ENCODE measurements at places on chromosomes 12 and 14.

GRCh38 chr14:100807979-100808734 lies 17.8 kb upstream of the MEG3 start:
- DNase-seq: no peak

DNA sequence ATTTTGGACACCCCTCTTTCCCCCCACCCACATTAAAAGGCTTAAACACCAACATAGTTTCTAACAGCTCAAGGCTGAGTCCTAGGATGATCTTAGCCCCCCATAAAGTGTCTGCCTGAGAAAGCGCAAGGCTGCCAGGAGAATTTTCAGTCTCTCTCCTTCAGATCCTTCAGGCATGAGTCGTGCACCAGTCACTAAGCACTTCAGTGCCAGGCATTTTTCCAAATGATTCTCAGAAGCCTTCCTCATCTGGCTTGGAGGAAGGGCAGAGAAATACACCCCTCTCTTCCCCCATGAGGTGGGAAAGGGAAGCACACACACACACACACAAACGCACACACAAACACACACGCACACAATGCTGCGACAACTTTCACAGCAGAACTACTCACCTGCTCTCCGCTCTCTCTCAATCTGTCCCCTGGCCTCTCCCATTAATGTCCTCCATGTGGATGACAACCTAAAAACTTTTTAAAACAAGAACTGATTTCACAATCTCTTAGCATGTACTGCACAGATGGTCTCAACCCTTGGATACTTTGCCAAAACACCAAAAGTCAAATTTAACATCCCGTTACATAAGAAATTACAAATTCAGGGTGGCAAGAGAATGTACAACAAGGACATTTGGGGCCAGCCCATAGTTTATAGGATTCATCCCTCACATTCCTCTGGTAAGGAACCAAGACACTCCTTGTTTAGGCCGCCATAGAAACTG lies 49.8 kb downstream of the CKAP4 start:
- peak; percentile 43 for DNase-seq

DNA sequence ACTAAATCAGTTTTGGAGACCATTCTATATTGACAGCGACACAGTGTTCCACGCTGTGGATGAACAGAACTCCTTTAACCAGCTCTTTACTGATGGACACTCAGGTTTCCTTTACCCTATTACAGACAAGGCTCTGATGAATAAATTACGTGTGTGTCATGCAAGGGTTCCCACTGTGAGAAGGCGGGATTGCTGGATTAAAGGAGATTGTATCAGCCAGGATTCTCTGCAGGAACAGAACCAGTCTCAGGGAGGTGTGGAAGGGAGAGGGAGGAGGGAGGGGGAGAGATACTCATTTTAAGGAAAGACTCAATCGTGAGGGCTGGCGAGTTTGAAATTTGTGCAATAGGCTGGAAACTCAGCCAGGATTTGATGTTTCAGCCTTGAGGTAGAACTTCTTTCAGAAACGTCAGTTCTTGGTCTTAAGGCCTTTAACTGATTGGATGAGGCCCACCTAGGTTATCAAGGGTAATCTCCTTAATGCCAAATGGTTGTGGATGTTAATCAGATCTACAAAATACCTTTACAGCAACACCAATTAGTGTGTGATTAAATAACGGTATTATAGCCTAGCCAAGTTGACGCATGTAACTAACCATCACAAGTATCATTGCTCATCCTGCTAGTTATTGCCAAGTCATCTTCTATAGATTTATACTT lies 104.0 kb downstream of the GCH1 start:
- DNase-seq: no peak

DNA sequence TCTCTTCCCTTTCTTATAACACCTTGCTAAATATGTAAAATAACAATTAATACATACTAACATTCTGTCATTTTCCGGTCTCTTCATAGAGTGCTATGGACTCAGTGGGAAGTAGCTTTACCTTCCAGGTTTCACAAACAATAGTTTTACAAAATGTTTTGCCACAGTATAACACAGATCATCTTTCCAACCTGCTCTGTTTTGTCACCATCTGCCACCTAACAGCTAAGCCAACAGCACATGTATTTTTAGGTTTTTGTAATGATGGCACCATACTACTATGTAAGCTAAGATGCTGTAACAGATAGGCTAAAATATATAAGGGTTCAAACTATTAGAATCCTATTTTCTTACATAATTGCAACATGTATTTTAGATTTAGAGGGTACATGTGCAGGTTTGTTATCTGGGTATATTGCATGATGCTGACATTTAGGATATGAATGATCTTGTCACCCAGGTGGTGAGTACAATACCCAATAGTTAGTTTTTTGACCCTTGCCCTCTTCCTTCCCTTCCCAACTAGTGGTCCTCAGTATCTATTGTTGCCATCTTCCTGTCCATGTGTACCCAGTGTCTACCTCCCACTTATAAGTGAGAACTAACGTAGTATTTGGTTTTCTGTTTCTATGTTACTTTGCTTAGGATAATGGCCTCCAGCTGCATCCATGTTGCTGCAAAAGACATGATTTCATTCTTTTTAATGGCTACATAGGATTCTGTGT lies 8.7 kb downstream of the RHOJ start:
- DNase-seq: no peak

DNA sequence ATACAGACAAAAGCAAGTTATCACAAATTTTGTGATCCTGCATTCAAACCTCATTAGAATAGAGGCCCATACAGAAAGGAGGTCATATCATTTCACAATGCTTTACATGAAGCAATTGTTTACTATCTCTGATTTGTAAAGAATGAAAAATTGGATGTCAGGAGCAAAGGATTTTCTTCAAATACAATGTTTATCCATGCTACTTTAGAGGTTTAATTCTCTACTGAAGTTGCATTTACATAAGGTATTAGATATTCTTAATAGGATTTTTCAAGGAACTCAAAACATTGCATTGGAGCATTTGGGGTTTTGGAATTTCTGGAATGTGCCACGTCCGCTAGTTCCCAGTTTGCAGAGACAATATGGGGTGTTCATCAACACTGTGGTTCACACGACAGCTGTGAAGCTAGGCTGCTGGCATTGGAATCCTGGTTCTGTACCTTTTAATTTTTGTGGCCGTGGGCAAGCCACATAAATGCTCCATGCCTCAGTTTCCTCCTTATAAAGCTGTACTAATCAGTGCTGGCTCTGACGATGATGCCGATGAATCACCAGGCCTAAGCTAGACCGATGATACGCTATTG lies 174.8 kb downstream of the APAF1 start:
- no peak for DNase-seq

DNA sequence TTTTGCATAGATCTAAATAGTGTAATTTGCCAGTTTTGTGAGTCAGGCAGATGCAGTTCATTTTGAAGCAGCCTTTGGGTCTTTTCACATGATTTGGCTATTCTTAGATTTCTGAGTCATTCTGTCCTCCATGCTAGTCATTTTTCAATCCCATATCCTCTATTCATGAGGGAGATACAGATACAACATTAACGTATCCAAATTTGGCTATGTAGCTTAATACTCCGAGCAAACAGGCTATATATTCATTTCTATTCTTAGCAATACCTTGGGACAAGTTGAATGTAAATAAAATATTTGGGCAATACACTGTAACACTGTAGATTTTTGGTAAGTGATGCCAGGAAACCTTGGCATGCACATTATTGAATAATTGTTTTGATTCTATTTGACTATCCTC lies 270.7 kb upstream of the PDE3A start:
- no peak for DNase-seq

GRCh38 chr14:36975834-36976233 lies 196.6 kb downstream of the SLC25A21 start:
- no peak for DNase-seq

DNA sequence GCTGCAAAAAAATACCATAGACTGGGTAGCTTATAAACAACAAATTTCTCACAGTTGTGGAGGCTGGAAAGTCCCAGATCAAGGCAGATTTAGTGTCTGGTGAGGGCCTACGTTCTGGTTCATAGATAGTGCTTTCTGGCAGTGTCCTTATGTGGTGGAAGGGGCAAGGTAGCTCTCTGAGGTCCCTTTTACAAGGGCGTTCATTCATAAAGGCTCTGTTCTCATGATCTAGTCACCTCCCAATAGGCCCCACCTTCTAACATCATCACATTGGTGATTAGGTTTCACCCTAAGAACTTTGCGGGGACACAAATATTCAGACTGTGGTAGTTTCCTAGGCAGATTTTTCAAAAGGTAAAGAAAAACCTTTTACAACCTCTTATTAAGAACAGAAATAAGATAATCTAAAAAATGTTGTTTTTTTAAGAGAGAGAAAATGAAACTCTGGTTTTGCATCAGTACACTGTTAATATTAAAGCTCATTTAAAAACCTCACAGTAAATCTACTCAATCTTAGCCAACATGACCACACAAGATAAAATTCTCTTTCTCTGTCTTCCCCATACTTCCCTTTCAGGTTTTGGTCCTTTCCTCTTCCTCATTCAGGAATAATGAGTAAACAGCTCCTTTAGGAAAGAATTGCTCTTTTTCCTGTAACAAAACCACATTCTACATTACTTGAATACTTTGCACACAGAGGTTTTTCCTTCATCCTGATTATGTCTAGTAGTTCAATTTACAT lies 117.5 kb downstream of the UNC79 start:
- DNase-seq: no peak

GRCh38 chr12:63066136-63066535 lies 84.9 kb downstream of the AVPR1A start:
- no peak for DNase-seq

- DNase-seq: no peak
These were observed 362.6 kb downstream of the TMEM121 start for GRCh38 chr14:105888784-105889665.

DNA sequence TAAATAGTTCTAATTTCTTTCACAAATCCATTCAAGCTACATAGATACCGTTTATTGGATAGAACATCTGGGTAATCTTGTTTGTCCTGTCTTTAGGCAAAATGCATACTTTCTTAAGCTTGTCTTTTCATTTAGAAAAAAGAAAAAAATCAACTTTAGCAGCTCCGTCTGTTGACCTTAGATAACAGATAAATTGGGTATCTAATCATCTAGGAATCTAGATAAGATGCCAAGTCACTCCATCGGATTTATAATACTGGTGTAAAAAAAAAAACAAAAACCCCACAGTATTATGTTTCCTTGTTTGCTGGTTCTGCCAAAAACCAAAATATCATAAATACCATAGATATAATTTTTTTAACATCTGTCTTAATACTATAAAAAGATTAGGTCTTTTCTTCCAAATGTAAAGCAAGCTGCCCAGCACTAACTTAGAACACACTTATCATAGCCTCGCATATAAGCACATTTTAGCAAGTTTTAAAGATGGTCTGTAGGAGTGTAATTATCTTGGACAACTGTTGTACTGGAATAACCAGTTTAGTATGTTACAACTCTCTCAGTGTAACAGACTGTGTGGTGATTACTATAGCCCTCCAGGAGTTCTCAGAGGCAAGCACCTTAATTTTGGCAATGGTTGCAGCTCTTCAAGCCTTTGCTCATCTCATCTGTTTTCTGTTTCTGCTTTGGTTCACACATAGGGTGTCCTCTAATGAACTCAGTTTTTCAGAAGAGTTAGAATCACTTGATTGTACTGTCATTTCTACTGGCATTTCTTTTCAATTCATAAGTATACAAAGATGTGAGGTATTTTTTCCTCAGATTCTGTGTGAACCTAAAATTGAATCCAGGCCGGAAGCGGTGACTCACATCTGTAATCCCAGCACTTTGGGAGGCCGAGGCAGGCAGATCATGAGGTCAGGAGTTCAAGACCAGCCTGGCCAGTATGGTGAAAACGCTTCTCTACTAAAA lies 83.1 kb downstream of the ANO6 start:
- DNase-seq: peak; percentile 39

DNA sequence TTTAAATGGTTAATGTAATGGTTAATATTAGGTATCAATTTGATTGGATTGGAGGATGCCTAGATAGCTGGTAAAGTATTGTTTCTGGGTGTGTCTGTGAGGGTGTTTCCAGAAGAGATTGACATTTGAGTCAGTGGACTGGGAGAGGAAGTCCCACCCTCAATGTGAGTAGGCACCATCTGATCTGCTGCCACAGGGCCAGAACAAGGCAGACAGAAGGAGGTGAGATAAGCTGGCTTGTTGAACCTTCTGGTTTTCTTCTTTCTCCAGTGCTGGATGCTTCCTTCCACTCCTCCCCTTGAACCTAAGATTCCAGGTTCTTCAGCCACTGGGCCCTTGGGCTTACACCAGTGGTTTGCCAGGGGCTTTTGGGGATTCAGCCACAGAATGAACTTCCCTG lies 756.5 kb upstream of the LRFN5 start:
- no peak for DNase-seq

DNA sequence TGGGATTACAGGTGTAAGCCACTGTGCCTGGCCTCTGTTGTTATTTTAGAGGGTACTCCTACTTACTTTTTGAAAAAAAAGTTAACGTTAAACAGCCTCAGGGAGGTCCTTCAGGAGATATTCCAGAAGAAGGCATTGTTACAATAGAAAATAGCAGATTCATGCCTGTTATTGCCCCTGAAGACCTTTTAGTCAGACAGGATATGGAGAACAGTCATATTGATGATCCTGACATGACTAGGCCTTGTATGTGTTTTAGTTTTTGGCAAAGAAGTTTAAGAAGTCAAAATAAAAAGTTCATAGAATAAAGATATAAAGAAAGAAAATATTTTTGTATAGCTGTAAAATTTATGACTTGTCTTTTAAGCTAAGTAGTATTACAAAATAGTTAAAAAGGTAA lies 45.3 kb downstream of the WASHC3 start:
- no peak for DNase-seq

GRCh38 chr12:119512772-119513497 lies 80.6 kb upstream of the TMEM233 start:
- peak; percentile 14 for DNase-seq

DNA sequence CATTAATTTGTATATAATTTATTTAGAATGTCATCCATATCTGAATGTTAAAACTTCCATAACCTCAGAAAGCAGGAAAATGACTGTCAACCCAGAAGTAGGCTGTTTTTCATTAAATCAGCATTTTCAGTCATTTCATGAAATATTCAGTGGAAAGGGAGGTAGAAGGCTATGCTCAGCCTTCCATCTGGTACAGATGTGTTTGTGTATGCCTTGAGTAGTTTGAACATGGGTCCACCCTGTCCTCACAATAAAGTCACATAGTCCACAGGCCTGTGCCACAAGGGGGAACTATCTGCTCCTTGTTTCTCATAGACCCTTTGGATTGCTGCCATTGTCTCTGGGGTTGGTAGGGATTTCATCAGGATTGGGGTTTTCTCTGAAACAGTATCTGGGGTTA lies 9.1 kb downstream of the LACRT start:
- DNase-seq: no peak

- DNase-seq: peak; percentile 66
These were observed 141.9 kb downstream of the KCNA5 start for GRCh38 chr12:5185435-5186069.

DNA sequence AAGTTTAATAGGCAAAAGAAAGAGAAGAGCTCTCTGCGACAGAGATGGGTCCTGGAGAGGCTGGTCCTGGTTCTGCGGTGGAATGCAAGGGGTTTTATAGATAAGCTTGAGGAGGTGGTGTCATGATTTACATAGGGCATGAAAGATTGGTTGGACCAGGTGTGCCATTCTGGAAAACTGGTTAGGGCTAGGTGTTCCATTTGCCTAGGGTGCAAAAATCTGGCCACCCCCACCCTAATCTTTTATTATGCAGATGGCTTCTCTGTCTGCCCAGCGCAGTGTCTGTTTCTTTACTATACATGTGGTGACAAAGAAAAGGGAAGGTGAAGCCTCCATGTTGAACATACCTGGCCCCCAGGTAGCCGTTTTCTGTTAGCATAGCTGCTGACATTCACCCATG lies 65.4 kb downstream of the ERC1 start:
- DNase-seq: no peak
